ENCODE measurements at places on chromosomes 3 and 15.

- no peak for DNase-seq
Observed at GRCh38 chr3:191136347-191136746, 62.7 kb upstream of the OSTN start.

- no peak for DNase-seq
Observed at GRCh38 chr3:88467191-88467590, 317.4 kb downstream of the C3orf38 start.

- DNase-seq: peak; percentile 92
Observed at GRCh38 chr15:74389241-74390048, 22.0 kb upstream of the CYP11A1 start.

DNA sequence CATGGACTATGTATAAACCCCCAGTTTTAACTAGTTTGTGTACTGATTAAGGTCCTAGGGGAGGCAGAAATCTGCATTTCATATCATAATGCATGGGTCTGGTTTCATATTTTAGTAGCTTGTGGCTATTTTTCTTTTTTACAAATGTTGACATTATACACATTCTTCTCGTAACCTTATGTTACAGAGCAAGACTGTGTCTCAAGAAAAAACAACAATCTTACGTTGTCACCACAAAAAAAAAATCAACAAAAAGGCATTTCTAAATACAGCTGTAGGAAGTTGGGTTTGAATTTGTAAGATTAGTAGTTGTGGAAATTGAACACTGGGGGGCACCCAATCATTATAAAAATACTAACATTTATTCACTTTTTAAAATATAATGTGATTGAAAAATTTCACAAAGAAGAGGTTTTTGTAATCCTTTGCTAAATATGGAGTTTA is 17.9 kb downstream of the SERP1 start:
- peak; percentile 62 for DNase-seq

DNA sequence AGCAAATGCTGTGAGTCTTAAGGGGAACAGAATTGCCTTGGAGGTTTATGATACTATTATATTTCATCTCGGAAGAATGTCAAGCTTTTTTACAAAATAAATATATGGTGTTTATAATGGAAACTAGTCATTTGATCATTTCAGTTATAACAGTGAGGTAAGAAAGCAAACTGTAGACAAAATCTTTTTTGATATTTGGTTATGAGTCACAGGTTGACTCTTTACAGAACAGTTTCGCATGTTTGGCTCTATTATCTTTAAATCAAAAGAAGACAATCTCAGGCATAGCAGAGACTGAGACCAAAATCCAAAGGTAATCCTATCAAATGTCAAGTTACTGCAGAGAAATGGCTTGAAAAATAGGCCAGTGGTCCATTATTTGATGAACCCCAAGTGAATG is 490.9 kb upstream of the MDFIC2 start:
- no peak for DNase-seq

- DNase-seq: peak; percentile 56
Observed at GRCh38 chr3:52174896-52175295, 20.7 kb upstream of the POC1A start.

DNA sequence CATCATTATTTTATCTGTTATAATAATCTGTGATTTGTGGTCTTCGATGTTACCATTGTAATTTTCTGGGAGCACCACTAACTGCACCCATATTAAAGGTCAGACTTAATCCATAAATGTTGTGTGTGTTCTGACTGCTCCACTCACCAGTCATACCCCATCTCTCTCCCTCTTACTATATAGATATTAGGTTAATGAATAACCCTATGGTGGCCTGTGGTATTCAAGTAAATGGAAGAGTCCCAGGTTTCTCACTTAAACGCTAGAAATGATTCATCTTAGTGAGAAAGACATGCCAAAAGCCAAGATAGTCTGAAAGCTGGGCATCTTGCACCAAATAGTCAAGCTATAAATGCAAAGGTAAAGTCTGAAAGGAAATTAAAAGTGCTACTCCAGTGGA is 1358.5 kb downstream of the ROBO2 start:
- DNase-seq: no peak

DNA sequence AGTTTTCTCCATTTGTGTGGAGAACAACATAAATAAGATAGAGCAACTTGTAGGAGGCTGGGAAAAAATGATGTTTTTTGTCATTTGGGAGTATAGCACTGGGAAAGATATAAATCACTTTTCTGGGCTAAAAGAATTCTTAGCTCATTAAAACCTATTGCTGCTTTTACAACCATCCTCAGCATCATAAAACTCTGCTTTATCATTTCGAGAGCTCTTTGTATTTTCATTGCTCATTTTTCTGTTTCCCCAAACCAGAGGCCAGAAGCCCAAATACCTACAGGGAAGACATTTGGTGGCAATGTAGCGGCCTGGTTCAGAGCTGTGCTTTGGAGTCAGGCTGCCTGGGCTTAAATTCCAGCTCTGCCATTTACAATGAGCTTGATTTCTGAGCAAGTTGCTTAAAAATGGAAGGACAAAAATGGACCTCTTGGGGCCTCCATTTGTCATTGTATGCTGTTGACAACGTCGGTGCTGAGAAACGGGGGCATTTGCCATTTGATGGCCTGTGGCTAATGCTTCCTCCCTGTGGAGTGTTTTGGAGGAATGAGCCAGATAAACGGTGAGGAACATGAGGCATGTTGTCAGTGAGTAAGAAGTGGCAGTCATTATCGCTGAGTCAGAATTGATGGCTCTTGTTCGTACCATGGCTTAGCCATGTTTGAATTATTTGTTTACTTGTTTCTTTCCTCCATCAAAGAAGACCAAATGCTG is 260.0 kb downstream of the EBLN2 start:
- no peak for DNase-seq

- DNase-seq: no peak
Observed at GRCh38 chr3:42652611-42653302, 740 bp upstream of the ZBTB47 start.

DNA sequence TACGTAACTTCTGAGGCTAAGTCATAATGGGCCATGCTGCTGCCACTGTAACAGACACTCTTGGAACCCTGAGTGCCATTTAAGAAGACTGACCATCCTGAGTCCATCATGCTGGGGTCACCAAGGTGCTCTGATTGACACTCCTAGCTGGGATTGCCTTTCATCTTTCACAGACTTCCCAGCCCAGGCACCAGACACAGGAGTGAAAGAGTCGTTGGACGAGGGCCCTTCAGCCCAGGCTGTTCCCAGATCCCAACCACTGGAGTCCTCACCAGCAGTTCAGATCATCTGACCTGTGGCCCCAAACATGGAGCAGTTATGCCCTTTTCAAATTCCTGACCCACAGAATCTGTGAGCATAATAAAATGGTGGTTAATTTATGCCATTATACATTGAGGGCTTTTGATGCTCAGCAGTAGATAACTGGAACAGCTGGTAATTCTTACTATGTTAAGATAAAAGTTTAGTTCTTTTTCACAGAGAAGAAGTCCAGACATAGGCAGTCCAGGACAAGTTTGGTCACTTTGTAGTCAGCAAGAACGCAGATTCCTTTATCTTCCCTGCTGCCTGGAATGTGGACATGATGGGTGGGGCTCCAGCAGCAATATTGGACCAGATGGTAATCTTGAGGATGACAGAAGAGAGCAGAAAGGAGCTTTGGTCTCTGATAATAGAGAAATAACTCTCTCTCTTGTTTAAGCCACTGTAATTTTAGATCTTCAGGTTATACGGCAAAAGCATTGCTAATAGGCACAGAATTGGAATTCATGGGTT is 7.3 kb upstream of the EHD4 start:
- DNase-seq: no peak

DNA sequence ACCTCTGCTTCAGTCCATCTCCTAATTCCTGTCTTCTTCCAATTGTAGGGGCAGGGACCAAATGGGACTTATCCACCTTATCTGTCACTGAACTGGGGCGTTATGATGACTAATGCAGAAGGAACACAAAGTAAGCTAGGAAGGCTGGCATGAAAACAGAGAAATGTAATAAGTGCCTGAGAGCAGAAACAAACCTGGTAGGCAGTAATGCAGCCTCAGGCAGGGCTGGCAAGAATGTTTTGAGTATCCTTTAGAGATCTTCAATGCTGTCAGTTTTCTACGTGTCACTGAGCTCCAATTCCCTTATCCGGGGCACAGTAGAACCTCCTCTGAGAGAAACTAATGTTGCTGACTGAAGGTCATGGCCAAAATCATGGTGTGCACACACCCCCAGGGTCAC is 246.2 kb upstream of the TBL1XR1 start:
- DNase-seq: no peak

DNA sequence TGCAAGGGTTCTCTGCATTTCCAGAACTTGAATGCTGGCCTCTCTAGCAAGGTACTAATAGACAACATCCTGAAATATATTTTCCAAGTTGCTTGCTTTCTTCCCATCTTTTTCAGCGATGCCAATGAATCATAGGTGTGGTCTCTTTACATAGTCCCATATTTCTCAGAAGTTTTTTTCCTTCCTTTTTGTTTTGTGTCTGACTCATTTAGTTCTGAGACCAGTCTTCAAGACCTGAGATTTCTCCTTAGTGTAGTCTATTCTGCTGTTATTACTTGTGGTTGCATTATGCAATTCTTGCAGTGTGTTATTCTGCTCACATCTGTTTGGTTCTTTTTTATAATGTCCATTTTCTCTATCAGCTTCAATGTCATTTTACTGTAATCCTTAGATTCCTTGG is 1265.0 kb upstream of the ALCAM start:
- DNase-seq: no peak

DNA sequence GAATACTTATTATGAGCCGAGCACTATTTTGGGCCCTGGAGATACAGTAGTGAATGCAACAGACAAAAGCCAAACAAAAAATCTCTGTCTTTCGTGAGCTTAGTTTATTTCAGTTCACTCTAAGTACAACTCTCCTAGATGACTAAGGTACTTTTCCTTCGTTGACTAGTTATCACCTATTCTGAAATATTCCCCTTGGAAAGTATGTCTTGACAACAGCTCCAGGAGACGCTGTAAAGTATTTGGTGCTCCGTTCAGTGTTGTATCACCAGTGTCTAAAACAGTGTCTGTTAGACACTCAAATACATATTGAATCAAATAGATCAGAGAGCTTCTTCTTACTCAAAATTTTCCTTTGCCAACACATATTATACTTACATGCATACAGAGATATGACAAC is 119.6 kb downstream of the TFDP2 start:
- no peak for DNase-seq

GRCh38 chr3:103134023-103134724 is 699.4 kb downstream of the ZPLD1 start:
- DNase-seq: no peak

DNA sequence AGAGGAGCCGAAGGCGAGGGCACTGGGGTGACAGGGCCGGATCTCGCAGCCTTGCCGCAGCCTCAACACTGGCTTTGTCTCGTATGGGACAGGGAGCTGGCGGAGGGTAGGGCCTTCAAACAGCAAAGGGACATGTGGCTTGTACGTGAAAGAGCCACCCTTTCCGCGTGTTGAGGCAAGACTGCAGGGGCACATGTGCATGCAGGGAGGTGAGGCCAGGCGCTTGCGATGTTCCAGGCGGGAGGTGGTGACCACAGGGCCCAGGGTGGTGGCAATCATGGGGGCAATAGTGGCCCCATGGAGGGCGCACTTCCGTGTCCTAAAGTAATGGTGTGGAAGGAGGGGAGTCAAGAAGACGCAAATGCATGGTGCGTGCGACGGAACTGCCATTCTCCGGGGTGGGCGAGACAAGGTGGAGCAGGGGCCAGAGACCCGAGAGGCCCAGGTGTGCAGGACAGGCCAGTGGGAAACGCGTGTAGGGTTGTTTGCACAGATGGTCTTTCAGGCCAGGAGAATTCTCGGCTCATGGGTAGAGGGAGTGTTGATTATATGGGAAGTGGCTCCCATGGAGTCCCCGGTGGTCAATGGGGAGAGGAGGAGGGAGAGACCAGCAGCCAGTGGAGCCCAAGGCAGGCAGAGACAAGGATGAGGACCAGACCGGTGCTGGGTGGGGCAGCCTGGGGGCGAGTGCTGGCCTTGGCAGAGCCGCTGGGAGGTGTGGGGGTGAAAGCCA is 45.8 kb upstream of the PCSK6 start:
- DNase-seq: no peak

GRCh38 chr3:124576565-124577493 is 153.4 kb upstream of the UMPS start:
- no peak for DNase-seq

GRCh38 chr15:39801641-39802309 is 19.1 kb upstream of the FSIP1 start:
- no peak for DNase-seq

DNA sequence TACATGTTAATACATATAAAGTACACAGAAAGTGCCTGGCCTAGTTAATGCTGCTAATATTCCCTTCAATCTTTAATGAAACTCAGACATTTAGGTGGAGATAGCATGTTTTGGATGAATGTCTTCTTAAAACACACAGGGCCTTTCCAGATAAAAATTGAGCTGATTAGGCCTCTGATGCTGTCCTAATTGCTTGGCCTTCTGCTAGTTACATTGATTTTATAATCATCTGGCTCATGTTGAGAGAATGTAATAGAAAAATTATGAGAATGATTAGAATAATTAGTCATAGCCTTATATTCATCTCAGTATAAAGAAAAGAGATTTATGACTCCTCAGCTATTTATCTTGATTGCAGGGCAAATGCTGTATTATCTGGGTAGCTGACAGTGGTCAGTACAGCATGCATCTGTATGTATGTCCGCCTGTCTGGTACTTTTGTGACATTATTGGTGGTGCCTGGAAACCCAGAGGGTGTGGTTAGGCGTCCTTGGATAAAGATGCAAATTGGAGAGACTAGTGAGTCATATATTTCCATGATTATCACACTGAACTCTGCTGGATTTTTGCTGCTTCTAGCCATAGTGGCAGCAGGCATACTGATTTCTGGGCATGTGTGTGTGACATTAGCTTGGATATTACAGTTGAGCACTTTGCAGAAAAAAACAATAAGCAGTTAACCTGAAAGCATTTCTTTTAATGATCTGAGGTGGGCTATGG is 120.8 kb downstream of the FEZF2 start:
- DNase-seq: no peak

DNA sequence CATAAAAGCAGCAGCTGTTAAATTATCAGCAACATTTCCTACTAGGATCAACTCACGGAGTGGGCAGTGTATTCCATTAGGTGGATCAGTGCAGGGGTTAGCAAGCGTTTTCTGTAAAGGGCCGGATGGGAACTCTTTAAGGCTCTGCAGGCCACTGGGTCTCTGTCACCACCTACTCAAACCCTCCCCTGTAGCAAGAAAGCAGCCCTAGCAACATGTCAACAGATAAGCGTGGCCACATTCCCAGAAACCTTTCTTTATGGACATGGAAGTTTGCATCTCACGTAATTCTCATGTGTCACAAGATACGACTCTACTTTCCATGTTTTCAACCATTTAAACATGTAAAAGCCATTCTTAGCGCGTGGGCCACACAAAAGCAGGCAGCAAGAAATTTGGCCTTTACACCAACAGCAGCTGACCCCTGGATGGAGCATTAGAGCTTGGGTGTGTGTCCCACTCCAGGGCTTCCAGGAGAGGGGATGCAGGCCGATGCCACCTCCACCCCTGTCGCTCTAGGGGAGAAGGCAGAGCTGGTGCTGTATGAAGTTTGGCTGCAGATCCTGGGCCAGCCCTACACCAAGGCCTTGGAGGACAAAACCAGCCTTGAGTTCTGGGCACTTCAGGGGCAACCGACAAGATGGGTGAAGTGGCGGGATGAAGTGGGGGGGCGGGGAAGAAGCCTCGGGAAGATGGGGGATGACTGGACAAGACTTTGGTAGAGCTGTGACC is 48.2 kb upstream of the CSPG4 start:
- no peak for DNase-seq
